ENCODE measurements at places on chromosomes 7 and 10. TPM values are rescaled to one million over a fixed set of nuclear protein-coding genes. Genes with fewer than 3 reads are reported as not detected.

Gene TRIM74
- 1.8 TPM for total RNA-seq

Gene JMJD1C
- 68.7 TPM for total RNA-seq

Gene SAMD9
- 0.21 TPM for total RNA-seq

Gene MYL7
- not detected for total RNA-seq

Gene HOXA11
- not detected for total RNA-seq

Gene ATP5F1C
- total RNA-seq: 245 TPM

Gene MXI1
- 20.6 TPM for total RNA-seq

DNA sequence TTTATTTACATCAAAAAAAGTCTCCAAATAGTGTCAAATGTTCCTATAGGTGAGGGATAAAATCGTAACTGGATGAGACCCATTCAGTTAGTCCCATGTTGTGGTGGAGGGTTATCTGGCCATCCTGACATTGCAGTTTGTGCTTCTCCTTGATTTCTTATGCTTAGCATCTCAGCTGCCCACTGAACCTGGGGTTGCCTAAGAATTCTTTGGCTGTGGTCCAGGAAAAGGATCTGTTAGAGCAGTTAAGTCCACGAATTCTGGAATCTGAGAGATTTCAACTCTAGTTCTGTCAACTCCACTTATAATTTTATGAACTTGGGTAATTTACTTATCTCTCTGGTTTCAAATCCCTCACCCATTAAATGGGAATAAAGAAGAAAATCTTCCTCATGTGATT, 1673.4 kb downstream of the REEP3 start:
- no peaks in the 10 kb centered on the region for H3K36me3 ChIP-seq
- no peak overlapping the region for H3K27ac ChIP-seq
- no peak overlapping the region for H3K4me3 ChIP-seq
- peaks cover 4% of the 10 kb centered on the region for H3K4me1 ChIP-seq

- no peak for DNase-seq
- H3K4me3 ChIP-seq: no peak overlapping the region
- H3K36me3 ChIP-seq: no peaks in the 10 kb centered on the region
- peak overlapping the region; percentile 91 for H3K27ac ChIP-seq
- no peaks in the 10 kb centered on the region for H3K27me3 ChIP-seq
These were observed 28.8 kb downstream of the RRP12 start for GRCh38 chr10:97372233-97372875.

- DNase-seq: no peak
- no peaks in the 10 kb centered on the region for H3K27me3 ChIP-seq
- H3K4me1 ChIP-seq: peaks cover 7% of the 10 kb centered on the region
- peaks cover 4% of the 10 kb centered on the region for H3K36me3 ChIP-seq
These were observed 18.1 kb downstream of the OPTN start for GRCh38 chr10:13117841-13118783.

DNA sequence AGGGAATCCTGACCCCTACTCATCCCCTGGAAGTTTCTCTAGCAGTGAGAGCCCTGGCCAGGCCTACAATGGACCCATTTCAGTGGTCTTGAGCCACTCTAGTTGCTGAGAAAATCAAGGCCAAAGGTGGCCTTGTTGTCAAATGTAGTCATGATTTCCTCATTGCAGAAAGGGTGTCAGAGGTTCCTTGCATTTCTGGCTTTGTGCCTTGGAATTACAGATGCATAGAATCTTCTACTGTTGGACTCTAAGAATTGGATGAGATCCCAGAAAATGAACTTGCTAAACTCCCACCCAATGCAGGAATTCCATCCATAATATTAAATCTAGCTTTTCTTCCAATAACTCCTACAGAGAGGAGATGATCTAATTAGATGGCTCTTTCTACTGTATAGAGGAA, 12.2 kb downstream of the CPA2 start:
- no peak overlapping the region for H3K27ac ChIP-seq
- DNase-seq: no peak

DNA sequence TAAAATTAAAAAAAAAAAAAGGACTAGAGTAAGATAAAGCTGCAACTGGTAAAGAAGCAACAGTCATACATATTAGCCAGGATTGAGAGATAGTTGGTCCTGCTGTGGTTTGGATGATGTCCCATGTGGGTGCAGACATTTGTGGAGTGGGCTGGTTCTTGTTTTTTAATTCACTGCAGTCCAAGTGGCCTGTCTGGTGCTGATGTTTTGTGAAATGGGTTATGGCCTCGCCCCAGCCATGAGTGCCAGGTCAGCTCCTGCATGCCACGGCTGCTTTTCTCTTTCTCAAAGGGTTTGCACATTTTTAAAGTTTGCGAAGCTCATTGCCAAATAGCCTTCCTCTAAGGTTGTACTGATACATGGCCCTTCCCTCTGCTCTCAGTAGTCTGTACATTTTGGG, 14.1 kb upstream of the BTBD16 start:
- no peaks in the 10 kb centered on the region for H3K27me3 ChIP-seq
- H3K4me3 ChIP-seq: no peak overlapping the region
- no peak overlapping the region for H3K27ac ChIP-seq

- DNase-seq: no peak
- no peak overlapping the region for H3K4me3 ChIP-seq
- no peaks in the 10 kb centered on the region for H3K4me1 ChIP-seq
- peaks cover 11% of the 10 kb centered on the region for H3K36me3 ChIP-seq
- H3K27me3 ChIP-seq: no peaks in the 10 kb centered on the region
- H3K27ac ChIP-seq: no peak overlapping the region
These were observed 33.8 kb downstream of the HIP1 start for GRCh38 chr7:75704928-75705327.

DNA sequence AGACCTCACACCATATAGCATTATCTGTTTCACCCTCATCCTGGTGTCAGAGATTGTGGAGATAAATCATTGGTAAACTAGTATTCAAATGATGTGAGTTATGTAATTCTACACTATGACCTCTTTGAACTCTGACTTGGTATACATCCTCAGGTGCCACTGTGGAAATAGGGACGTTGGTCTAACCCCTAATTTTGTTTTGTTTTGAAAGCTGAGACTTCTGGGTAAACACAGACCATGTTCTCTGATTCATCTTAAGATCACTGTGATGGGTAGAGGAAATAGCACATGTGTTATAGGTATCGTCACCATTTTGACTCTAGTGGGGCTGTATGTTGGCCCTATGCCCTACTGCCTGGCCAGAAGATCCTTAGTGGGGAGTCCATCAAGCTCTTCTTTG, 241.6 kb downstream of the CCDC7 start:
- H3K4me3 ChIP-seq: no peak overlapping the region
- DNase-seq: no peak
- no peaks in the 10 kb centered on the region for H3K4me1 ChIP-seq
- no peaks in the 10 kb centered on the region for H3K36me3 ChIP-seq
- no peak overlapping the region for H3K27ac ChIP-seq
- no peaks in the 10 kb centered on the region for H3K27me3 ChIP-seq

DNA sequence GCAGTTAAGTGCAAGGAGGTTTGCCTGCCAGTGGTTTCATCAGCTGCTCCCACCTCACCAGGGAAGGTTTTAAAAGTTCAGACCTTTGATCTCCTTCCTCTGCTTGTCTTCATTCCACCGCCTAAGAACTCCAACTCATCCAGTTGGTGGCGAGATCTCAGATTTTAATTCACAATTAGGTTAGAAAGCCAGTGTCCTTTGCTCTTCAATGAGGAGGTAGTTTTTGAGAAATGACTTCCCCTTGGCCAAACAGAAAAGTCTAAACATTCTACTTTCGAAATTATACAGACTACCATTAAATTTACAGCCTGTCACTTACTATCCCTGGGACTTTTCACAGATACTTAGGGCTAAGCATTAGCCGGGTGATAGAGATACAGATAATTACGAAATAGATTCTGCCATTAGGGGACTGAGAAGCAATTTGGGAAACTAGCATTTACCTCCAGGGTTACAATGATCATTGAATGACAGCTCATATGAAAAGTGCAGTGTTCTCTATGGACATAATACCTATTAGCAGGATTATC, 513.4 kb upstream of the GHITM start:
- no peaks in the 10 kb centered on the region for H3K36me3 ChIP-seq
- H3K27me3 ChIP-seq: no peaks in the 10 kb centered on the region
- no peak overlapping the region for H3K4me3 ChIP-seq
- no peak for DNase-seq
- H3K4me1 ChIP-seq: no peaks in the 10 kb centered on the region

- peak overlapping the region; percentile 13 for H3K27ac ChIP-seq
- no peak for DNase-seq
- H3K4me3 ChIP-seq: no peak overlapping the region
- H3K36me3 ChIP-seq: no peaks in the 10 kb centered on the region
These were observed 273.7 kb upstream of the CHRM2 start for GRCh38 chr7:136594739-136595144.

GRCh38 chr10:5293691-5294550, 70.8 kb upstream of the UCN3 start:
- H3K36me3 ChIP-seq: no peaks in the 10 kb centered on the region
- peak; percentile 65 for DNase-seq
- H3K27ac ChIP-seq: peak overlapping the region; percentile 63
- peaks cover 26% of the 10 kb centered on the region for H3K4me1 ChIP-seq

DNA sequence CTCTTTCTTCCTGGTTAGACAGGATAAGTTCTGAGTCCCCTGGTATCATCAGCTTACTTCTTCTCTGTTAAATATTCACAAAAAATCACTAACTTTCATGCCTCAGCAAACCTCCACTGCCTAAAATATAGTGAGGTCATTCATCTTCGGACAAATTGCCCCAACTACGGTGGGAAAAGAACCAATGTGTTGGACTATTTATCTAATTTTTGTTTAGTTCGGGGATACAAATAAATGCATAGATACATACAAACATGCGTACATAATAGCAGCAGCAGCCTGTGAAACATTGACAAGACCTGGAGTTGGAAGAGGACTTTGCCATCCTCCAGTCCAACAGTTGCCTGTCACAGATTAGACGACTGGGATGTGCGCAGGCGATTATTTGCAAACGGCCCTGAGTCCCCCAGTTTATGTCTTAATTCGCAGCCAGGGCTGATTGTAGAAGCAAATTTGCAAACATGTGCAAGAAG, 51.5 kb downstream of the EGFR start:
- no peak for DNase-seq
- peaks cover 37% of the 10 kb centered on the region for H3K4me1 ChIP-seq
- peaks cover 5% of the 10 kb centered on the region for H3K27me3 ChIP-seq
- H3K4me3 ChIP-seq: no peak overlapping the region

DNA sequence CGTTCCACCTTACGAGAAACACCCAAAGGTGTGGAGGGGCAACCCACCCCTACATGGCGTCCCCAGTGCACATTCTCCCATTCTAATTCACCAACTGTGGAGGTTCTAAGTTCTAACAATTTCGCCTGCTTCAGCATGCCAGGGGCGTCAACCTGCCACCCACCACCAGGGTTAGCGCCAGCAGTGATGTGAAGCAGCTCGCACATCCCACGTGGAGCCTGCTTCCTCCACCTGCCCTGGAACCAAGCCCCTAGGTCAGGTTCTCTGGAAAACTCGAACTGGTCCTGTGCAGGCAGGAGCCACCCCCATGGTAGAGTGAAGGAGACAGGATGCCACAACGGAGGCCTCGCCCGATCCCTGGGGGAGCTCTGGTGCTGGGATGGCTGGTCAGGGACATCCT, 33.3 kb upstream of the FXYD4 start:
- H3K36me3 ChIP-seq: no peaks in the 10 kb centered on the region
- peaks cover 17% of the 10 kb centered on the region for H3K27me3 ChIP-seq
- no peak overlapping the region for H3K4me3 ChIP-seq

- H3K27ac ChIP-seq: no peak overlapping the region
- no peaks in the 10 kb centered on the region for H3K27me3 ChIP-seq
- no peaks in the 10 kb centered on the region for H3K36me3 ChIP-seq
- no peak overlapping the region for H3K4me3 ChIP-seq
These were observed 995.4 kb upstream of the LRRN3 start for GRCh38 chr7:110095372-110096052.

GRCh38 chr7:2956526-2957368, 86.9 kb downstream of the CARD11 start:
- DNase-seq: no peak
- H3K4me1 ChIP-seq: peaks cover 3% of the 10 kb centered on the region
- no peaks in the 10 kb centered on the region for H3K27me3 ChIP-seq
- no peak overlapping the region for H3K4me3 ChIP-seq
- H3K27ac ChIP-seq: peak overlapping the region; percentile 43
- H3K36me3 ChIP-seq: no peaks in the 10 kb centered on the region

- peak overlapping the region; percentile 32 for H3K4me3 ChIP-seq
- H3K27ac ChIP-seq: peak overlapping the region; percentile 60
- no peaks in the 10 kb centered on the region for H3K27me3 ChIP-seq
These were observed 60.2 kb upstream of the PHF14 start for GRCh38 chr7:10913457-10913856.

DNA sequence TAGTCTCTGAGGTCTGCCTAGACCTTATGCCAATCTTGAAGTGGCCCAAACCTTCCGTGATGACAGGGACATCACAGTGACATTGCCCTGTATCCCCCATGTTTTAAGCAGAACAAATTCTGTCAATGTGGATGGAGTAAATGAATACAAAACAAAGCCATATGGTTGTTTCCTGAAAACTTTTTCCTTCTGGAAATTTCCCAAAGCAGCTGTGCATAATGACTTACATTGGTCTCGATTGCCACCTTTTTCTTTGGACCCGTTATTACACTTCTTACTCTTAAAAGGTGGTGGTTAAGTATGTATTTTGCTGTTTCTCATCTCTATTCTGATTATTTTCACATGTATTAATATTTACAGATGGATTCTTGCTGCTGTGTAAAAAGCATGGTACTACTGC, 411.2 kb upstream of the KLF6 start:
- H3K27me3 ChIP-seq: no peaks in the 10 kb centered on the region
- H3K4me1 ChIP-seq: no peaks in the 10 kb centered on the region
- no peak for DNase-seq
- H3K36me3 ChIP-seq: no peaks in the 10 kb centered on the region
- H3K27ac ChIP-seq: no peak overlapping the region
- H3K4me3 ChIP-seq: no peak overlapping the region

DNA sequence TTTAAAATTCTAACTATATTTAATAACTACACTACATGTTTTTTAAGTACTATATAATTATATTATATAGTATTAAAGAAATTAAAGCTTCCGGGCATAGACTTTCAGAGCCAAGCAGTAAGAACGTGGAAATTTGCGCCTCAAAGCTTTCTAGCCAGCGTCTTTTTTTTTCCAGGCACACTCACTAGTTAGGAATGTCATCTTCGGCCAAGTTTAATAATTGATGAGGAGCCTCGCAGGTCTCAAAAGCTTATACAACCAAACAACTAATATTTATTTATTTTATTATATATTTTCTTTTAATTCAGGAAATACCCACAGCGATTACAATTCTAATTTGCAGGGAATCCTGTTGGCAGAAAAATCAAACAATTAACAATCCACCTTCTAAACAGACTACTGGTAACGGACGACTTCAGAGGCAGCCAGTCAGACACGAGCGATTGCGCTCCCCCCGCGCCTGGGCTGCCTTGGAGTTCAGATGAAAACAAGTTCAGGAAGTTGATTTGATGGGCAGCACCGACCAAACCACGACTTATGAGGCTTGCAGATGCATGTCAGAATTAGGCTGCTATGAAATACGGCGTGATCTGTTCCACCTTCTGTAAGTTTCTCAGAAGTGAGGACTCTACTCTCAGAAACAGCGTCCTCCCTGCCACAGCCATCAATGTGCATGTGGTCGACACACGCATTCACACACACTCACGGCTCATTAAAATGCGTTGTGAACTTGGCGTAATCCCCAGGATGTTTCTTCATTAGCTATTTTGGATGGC, 431.8 kb upstream of the MGMT start:
- peaks cover 64% of the 10 kb centered on the region for H3K27me3 ChIP-seq
- H3K36me3 ChIP-seq: no peaks in the 10 kb centered on the region
- no peak for DNase-seq
- H3K27ac ChIP-seq: no peak overlapping the region

Measured in neural crest cell (in vitro differentiated cells).